ENCODE measurements at places on chromosomes 2 and 18.

DNA sequence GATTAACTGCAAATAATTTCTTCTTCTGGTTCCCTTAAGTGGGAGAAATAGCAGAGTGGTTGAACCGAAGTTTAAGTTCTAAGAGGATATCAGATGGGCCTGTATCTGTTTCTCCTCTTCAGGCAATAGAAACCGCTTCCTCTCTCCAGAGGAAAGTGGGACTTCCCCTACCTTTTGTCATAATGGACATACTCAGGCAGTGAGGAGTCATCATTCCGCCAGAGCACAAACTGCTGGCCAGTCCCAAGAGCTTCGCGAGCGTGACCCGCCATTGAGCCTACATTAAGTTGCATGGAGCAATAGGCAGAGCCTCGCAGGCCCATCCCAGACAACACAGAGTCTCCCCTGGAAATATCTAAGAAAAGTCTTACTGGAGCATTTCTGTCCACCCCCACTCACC, 158.9 kb downstream of the LDLRAD4 start:
- DNase-seq, result peak; percentile 13

DNA sequence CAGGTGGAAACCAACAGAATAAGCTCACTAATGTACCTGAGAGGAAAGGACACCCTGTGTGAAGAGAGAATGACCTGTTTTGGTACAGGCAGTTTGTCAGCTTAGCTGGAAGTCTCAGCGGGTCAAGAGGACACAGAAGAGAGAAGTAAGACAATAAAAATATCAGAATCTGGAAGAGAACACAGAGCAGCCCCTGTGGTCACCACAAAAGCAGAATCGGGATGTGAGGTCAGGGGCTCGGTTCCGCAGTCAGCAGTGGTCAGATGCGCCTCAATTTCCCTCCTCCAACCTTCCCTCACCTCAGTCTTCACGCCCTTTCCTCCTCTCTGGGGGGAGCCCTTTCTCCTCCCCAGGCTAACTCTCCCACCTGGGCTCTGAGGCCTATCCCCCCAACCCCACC, 122.9 kb downstream of the AFF3 start:
- no peak for DNase-seq

DNA sequence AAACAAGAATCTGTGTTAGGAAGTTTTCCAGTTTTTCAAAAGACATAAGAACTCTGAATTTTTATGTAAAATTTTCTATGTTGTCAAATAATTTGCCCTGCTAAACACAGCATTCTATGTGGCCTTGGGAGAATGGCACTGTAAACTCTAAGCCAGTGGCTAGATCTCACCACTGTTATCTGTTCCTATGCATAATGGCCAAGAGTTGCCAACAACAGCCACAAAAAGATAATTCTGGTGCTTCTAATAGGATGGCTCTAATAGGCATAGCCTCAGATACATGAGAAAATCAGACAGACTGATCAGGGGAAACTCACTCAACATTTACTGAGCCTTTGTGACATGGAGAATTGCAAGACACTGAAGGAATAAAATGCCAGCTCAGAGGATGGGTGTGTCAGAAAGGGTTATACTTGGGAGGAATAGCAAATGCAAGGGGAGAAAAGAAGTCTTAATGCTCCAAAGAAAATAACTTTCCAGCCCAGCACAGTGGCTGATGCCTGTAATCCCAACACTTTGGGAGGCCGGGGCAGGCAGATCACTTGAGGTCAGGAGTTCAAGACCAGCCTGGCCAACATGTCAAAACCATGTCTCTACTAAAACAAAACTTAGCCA, 63.7 kb downstream of the COBLL1 start:
- no peak for DNase-seq

DNA sequence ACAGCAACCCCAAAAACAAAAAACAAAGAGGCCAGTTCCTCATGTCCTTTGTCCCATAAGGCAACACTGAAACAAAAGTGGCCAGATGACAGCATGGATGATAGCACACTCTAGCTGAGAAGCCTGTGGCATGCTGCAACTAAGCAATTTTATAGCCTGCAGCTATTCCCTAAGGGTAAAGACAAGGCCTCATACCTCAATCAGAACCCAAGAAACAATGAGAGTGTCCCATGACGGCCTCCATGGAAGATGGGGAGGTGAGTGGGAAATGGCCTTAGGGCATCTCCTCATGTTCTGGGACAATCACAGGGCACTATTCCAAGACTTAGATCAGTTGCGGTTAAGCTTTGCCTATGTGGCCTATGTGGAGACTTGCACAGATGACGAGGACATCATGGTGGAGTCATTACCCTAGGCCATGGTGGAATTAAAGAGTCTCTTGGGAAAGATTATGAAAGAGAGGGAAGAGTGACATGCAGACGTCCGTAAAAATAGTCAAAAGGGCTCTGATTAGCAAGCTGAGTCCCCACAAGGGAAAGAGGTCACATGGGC, 103.1 kb downstream of the INO80D start:
- DNase-seq, result no peak

DNA sequence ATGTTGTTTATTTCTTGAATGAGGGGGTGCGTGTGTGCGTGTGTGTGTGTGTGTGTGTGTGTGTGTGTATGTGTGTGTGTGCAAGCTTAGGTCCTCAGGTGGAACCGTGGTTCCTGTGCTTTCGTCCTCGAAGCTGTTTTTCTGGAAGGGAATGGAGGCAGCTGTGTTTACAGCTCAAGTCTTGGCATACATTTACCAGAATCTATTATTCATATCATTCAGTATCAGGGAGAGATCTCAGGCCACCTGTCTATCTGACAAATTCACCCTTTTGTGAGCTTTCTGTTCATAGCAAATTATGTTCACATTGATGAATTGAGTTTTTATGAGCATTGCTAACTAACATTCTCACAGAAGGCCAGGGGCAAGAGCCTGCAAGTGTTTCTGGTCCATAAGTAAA, 550.4 kb downstream of the ARHGAP15 start:
- DNase-seq, result no peak

DNA sequence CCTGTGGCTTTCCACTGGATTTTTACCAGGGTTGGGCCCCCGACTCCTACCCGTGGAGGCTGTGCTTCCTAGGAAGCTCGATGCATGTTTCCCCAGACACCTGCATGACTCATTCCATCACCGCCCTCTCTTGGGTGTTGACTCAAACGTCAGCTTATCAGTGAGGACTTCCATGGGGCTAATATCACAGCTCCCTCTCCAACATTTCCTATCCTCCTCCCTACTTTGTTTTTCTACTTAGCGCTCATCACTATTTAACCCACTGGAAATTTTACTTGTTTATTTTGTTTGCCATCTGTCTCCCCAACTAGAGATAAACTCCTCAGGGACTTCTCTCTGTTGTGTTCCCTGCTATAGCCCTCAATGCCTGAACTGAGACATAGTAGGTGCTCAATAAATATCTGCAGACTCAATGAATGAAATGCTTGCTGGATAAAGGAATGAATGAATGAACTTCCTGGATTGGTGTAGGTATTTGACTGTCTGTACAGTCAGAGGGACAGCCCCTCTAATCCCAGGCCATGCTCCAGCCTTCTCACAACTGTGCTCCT, 89.7 kb upstream of the MSH2 start:
- no peak for DNase-seq

- no peak for DNase-seq
Observed at GRCh38 chr2:181178823-181179412, 198.5 kb downstream of the UBE2E3 start.

DNA sequence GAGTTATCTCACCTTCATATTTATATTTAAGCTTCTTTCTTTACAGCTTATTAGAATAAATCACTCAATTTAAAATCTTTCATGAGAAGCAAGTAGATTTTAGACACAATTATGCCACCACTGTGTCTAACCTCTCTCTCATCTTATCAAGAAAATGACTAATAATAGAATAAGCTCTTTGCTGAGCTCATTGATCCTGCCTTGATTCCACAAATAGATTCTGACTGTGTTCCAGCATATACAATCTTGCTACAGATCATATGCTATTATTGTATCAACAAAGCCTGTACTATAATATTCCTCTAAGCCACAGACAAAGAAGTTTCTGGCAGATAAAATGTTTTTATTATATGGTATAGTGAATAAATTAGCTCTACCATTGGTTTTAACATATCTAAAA, 168.7 kb upstream of the GULP1 start:
- no peak for DNase-seq

GRCh38 chr2:10920764-10921388, 9.1 kb downstream of the KCNF1 start:
- DNase-seq, result no peak

DNA sequence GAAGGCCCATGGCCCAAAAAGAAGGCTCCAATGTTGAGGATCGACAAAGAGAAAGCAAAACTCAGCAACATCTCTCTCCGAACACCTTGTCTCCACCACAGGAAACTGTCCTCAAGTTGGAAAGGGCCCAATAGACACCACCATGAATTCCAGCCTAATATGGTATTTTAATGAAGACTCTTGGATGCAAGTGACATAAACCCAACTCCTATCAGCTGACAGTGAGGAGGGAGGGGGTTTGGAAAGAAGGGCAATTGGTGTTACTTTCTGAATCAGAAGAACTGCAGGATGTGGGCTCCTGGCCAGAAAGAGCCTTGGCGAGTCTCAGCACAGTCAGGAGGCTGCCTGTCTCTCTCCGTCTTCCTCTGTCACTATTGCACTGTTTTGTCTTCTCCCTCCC, 40.3 kb upstream of the SIGLEC15 start:
- peak; percentile 74 for DNase-seq

DNA sequence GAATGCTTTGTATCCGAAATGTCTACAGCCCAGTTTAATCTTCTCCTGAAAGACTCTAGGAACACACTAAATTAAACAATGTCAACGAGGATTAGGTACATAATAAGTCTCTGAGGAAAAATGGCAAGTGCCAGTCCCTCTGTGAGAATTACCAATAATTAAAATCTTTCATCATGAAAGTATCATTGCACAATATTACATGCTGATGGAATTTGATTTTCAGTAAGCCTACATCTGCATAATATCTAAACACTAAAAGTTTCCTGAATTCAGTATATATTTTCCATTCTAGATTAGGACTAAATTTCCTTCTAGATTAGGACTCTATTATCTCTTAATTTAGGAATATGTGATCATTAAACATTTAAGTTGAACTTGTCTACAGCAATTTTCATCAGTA, 132.1 kb downstream of the LRP2 start:
- no peak for DNase-seq

DNA sequence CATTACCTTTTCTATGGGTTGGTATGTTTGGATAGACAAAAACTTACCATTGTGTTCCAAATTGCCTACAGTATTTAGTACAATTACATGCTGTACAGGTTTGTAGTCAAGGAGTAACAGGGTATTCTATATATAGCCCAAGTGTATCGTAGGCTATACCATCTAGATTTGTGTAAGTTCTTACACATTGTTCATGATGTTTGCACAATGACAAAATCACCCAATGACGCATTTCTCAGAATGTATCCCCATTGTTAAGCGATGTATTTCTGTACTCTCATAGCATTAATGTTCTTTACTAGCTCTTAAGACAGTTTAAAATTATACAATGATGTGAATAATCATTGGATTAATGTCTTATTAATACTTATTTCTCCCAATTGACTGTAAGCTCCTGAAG, 16.7 kb downstream of the TACR1 start:
- no peak for DNase-seq

DNA sequence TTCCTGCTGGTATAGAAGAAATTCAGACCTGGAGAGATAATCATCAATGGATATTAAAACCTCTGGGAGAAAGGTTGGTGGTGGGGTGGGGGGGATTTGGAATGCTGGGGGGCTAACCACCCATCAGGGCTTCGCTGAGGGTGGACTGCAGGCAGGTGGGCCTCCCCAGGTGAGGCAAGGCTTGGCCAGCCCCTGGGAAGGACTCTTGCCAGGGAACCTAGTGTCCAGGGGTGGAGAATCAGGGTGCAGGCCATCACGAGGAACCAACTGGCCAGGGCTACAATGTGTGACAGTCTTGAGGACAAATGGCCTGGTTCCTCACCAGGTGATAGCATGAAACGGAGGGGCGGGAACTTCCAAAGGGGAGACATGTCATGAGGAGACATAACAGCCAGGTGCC, 11.8 kb downstream of the RAB11FIP5 start:
- no peak for DNase-seq

DNA sequence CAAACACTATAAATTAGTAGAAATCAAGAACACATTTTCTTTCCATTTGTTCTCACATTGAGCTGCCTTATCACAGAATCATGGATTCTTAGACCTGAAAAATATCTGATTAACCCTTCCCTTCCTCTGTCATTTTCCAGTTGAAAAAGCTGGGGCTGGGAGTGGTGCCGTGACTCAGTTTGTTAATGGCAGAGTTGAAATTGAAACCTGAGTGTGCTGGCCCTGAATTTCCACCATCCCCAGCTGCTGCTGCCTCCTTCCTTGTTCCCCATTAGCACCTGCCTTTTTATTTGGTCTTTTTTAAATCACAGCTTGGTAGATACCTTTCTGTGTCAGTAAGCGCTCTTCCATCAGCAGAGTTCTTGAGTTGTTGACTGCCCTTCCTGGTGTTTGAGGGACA, 10.6 kb downstream of the FARP2 start:
- DNase-seq, result no peak

DNA sequence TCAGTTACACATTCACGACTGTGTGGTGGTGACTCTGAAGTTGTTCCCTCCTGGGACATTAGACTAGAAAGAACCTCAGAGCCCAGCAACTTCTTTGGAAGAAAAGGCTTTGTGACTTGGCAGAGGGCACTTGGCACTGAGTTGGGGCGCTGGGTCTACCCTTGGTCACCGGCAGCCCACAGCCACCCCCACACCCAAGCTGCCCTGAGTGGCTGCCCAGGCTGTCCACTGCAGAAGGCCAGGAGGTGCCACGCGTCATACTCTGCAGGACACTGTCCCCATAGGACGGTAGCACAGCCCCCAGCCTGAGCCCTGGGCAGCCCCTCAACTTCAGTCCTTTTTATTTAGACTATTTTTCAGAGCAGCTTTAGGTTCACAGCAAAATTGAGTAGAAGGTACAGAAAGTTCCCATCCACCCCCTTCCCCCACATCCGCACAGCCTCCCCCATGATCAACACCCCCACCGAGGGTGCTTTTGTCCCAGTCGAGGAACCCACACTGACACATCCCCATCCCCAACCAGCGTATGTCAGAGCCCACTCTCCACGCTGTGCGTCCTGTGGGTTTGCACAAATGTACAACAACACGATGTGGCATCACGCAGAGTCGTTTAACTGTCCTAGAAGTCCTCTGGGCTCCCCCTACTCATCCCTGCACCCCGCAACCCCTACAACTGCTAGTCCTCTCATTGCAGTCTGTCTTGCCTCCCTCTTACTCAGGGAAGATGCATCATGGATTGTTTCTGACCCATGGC, 1.1 kb downstream of the PRLH start:
- no peak for DNase-seq

DNA sequence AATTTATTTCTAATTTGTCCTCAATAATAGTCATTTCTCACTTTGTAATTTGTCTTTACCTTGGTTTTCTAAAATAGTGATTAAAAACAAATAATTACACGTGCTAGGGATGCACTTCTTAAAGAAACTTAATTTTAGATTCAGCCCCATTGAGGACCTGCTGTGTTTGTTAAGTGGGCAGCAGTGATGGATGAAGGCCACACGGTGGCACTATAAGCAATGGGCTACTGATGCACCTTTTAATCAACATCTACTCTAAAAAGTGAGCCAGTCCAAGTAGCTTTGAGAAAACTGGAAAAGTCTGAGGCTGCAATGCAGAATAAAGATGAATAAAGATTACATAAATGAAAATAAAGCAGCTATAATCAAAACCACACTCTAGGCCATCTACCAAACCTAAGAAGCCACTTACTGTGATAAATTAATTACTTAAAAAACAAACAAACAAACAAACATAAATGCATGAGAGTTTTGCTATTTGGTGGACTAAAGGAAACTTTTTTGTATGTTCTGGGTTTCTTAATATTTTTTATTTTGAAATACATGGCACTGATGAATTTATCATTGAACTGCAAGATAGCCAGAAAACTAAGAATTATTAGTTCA, 89.3 kb downstream of the PDE11A start:
- peak; percentile 70 for DNase-seq

GRCh38 chr2:147352264-147353071, 492.4 kb upstream of the ACVR2A start:
- no peak for DNase-seq
